Activated CD8-positive, alpha-beta T cell treated with anti-CD3 and anti-CD28 coated beads for 36 hours (primary cell): ENCODE measurements at places on chromosomes 4 and X. TPM values are rescaled to one million over a fixed set of nuclear protein-coding genes. Genes with fewer than 3 reads are reported as not detected.

Gene PAK3
- 0.07 TPM for total RNA-seq

Gene CCKAR
- not detected for total RNA-seq

Gene HTRA3
- 0.11 TPM for total RNA-seq

Gene DMP1
- not detected for total RNA-seq

Gene CTBP1
- total RNA-seq, result 136 TPM

Gene HELT
- total RNA-seq, result not detected

Gene CT45A6
- not detected for total RNA-seq

Gene ETDA
- total RNA-seq, result not detected

Gene MAGEA4
- not detected for total RNA-seq
